ENCODE measurements at places on chromosomes 7 and 10. TPM values are rescaled to one million over a fixed set of nuclear protein-coding genes. Genes with fewer than 3 reads are reported as not detected.

DNA sequence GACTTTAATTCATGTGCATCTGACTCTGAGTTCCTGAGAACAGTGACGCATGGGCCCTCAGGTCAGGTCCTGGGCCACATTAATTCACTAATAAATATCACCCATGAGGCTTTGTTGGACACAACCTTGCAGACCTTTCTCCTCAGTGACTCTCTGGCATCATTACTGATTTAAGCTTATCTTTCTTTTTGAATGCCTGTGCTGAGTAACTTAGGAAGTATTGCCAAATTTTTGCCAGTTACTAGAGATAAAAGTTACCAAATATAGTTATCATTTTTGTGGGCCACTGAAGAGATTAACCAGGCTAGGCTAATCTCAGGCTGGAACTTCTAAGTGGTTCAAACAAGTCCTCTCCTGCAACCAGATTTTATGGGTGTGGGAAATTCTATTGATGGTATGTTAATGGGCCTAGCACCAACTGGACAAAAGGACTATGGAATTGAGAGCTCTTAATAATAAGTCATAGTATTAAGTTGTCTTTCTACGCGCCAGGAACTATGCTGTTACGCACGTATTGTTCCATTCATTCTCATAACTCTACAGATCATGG is 28.8 kb upstream of the PRTFDC1 start:
- no peak for ATAC-seq

DNA sequence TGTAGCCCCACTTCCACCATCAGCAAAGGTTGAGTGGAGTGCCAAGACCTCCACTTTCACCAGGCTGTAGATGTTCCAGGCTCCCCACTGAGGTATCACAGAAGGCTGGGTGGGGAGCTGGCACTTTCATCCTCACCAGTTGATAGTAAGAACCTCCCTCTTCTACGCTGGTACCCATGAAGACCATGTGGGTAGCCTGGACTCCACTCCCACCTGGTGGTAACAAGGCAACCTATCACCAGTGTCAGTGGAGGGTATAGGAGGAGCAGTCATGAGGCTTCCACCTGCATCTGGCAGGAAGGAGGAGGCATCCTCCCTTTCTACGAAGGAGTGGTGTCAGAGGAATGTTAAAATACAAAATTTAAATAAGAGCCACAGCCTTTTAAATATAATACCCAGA is 4.4 kb downstream of the SMIM30 start:
- ATAC-seq = no peak

GRCh38 chr10:43287056-43288007 is 20.5 kb upstream of the RASGEF1A start:
- ATAC-seq = no peak

DNA sequence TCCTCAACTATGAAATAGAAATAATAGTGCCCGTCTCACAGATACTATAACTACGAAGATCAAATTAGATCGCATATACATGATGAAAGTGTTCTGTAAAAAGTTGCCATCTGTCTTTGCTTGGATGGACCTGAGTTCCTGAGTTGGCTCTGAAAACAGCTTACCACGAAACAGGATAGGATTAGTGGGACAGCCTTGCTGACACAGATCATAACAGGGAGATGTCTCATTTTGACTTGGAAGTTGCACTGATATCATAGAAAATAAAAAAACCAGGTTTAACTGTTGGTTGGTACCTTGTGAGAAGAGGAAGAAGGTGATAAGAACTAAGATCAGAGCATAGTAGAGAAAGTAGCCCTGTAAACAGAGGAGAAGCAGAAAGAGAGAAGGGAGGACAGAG is 79.3 kb upstream of the AGBL3 start:
- ATAC-seq = no peak

DNA sequence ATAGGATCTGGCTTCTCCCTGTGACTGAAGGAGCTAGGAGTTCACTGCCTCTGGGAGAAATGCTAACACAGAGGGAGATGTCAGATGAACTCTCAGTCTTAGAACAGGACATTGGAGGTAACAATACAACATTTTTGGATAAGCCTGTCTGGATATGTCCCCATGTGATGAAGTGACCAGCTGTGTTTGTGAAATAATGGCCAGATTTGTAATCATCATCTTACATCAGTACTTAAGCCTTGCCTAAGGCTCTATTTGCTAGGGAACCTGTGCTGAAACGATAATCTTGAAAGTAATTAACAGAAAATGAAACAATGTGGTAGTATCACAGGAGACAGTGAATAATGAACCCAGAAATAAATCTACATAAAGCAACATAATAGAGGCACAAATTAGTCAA is 56.2 kb downstream of the CRPPA start:
- ATAC-seq = no peak

DNA sequence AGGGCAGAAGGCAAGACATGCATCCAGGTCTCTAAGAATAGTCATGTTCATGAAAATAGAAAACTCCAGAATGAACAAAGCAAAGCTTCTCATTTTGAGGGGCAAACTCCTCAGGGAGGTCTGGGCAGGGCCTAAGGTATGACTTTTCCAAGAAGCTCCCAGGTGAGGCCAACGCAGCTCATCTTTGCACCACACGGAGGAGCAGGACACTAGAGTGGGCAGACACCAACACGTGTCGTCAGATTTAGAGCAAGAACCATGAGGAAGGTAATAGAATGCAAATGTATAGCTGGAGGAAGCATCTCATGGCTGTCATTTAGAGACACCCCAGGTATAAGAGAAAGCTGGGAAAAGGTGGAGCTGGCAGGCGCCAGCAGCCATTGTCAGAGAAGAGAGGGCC is 95.7 kb downstream of the WDFY4 start:
- ATAC-seq = no peak

DNA sequence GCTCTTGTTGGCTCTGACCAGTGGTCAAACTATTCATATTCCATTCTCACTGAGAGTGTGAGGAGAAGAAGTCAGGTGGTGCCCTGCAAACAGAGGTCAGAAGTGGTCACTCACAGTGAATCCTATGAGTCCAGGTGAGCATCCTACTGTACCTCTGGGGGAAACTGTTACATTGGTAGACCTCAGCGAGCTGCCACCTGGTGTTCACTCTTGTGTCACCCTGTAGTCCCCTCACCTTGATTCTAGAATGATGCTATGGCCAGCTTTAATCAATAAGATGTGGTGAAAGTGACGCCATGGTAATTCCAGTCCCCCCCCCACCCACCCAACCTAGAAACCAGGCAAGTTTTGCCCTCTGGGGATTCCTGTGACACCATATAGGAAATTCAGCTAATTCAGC is 1.2 kb upstream of the AMPH start:
- ATAC-seq = no peak

DNA sequence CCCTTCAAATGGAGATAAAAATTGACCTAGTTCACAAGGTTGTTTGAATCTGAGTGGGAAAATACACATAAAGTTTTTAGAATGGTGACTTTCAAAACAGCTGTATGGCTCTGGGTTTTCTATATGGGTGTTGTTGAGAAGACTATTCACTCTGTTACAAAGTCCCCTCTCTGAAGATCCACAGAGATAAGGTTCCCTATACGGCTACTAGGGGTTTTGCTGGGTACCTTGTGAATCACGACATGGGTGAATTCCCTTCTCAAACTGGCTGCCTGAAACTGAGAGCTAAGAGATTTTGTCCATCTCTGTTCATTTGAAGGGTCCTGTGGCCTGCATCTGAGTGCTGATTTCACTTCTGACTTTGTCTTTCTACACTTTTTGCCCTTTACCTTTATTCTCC is 11.8 kb upstream of the SLC13A1 start:
- no peak for ATAC-seq

- no peak for ATAC-seq
These were observed 24.1 kb upstream of the MYH16 start for GRCh38 chr7:99248391-99249095.

GRCh38 chr10:126252884-126253610 is 135.2 kb downstream of the ADAM12 start:
- no peak for ATAC-seq

DNA sequence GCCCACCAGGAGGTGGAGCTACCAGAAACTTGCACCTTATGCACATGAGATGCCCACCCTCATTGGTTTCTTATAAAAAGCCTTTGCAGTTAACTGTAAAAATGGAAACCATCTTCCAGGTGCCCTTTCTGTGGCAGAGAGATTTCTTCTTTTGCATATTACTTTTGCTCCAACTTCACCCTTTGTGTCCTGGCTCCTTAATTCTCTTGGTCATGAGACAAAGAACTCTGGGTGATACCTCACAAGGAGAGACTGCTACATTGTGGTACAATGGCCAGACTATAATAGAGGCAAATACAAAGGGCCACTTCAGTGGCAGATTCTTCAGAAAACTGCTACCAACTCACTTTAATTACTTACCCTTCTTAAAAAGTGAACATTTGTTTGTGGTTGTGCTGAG is 76.4 kb upstream of the PTER start:
- ATAC-seq = no peak

ACSM6 gene
- total RNA-seq = not detected

CACNB2 gene
- total RNA-seq = 60.3 TPM

VSTM4 gene
- 11.4 TPM for total RNA-seq

NUTM2D gene
- total RNA-seq = 3.7 TPM

Measured in gastroesophageal sphincter (tissue), 4 donors.